ENCODE measurements at places on chromosomes 1 and 21. TPM values are rescaled to one million over a fixed set of nuclear protein-coding genes. Genes with fewer than 3 reads are reported as not detected.

The AMY1A gene
- total RNA-seq = not detected

The CNR2 gene
- not detected for total RNA-seq

The SEMA6C gene
- 3.1 TPM for total RNA-seq

The CR1L gene
- not detected for total RNA-seq

The PLA2G4A gene
- 67.5 TPM for total RNA-seq

The C1orf87 gene
- total RNA-seq = not detected

The C1QA gene
- total RNA-seq = not detected

The GCLM gene
- total RNA-seq = 62.2 TPM

The CFHR5 gene
- total RNA-seq = not detected

The MYBPHL gene
- total RNA-seq = not detected

The ZNF593OS gene
- not detected for total RNA-seq

The CELA3A gene
- not detected for total RNA-seq
